GM23248 (cell line): ENCODE measurements at places on chromosomes 7 and 10. TPM values are rescaled to one million over a fixed set of nuclear protein-coding genes. Genes with fewer than 3 reads are reported as not detected.
A peak's percentile ranks its signal among the peaks of the same experiment; 100 is the strongest.

DNA sequence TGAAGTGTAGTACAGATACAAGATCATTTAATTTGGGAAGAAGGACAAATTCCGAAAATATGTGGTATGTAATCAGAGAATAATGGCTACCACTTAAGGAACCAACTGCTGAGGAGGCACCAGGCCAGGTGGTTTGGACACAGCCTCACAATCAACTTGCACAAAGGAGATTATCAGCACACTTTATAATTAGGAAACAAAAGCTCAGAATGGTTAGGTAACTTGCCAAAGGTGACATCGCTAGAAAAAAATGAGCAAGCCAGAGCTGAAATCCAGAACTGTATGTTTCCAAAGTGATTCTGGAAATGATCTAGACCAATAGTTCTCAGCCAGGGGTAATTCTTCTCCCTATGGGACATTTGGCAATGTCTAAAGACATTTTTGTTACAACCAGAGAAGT lies 36.6 kb downstream of the ERCC6 start:
- peak; percentile 39 for DNase-seq

GRCh38 chr7:73451780-73452398 lies 18.3 kb downstream of the FZD9 start:
- peak; percentile 73 for DNase-seq

DNA sequence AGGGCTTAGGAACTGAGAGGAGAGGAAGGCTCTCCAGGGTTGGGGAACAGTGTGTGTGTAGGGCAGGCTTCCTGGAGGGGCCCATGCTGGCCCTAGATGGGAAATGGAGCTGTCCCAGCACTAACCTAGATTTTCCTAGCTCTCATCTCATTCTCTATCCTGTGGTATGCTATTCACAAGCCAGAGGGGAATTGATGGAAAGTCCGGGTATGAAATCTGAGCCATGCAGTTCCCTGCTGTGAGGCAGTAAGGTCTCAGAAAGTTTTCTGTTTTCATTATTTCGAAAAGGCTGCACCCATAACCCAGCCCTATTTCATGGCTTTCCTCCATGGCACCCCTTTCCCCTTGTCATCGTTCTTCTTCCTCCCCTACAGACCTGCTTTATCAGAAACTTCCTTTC lies 220.3 kb downstream of the RPS24 start:
- DNase-seq: no peak

DNA sequence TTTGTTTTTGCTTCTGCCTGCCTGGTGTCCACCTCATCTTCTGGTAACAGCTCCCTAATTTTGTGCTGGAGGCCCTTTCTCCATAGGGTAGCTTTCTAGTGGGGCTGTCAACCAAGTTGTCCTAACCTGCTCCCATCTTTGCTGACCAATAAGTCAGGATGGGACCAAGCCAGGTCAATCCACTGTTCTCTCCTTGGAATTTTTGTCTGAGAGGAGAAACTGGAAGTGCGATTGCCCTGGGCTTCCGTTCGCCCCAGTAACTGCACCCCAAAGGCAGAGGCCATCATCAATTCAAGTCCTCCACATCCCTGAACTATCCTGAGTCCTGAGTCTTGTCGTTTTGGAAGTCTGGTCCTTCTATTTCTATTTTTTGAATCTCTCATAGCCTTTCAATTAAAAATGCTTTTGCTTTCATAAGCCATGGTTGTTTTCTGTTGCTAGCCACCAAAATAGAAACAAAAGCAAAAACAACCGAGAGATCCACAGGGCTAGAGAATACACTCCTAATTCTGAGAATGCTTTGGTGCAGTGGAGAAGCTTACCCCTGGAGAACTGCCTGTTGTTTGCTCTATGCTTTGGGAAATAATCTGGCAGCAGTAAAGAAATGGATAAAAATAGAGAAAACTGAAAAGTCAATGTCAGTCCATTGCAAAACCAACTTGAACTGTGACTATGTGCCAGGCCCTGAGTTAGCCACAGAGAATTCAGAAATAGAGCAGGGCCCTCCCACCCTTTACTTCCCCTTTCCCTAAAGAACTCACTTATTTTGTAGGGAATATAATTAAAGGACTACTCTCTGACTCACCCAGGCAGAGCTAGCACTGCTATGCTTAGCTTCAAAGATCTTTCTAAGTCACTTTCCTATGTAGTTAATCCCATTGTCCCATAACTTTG lies 368.1 kb downstream of the CXCL12 start:
- peak; percentile 57 for DNase-seq

The WDR37 gene
- 12.8 and 16.5 TPM in 2 replicates for total RNA-seq

GRCh38 chr10:13298748-13299436 lies 972 bp downstream of the PHYH start:
- no peak for DNase-seq

GRCh38 chr10:25226775-25227682 lies 52.2 kb downstream of the GPR158 start:
- DNase-seq: peak; percentile 79

The PCBD1 gene
- 26.2 and 28.5 TPM in 2 replicates for total RNA-seq

DNA sequence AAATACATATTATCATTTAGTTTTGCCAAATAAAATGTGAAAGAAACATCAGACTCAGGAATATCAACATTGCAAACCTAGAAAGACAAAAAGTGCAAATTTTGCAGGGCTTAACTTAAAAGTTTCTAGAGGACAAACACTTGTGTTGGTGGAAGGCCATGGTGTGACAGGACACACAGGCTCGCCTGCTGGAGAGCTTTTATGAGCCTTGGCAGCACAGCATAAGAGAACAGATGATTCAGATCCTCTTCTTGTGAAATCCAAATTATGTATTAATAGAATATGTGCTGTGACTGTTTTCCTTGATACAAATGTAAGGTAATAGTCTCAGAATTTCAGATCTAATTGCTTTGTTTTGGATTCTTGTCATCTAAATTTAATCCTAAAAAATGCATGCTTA lies 72.9 kb upstream of the ABCB5 start:
- DNase-seq: peak; percentile 83

DNA sequence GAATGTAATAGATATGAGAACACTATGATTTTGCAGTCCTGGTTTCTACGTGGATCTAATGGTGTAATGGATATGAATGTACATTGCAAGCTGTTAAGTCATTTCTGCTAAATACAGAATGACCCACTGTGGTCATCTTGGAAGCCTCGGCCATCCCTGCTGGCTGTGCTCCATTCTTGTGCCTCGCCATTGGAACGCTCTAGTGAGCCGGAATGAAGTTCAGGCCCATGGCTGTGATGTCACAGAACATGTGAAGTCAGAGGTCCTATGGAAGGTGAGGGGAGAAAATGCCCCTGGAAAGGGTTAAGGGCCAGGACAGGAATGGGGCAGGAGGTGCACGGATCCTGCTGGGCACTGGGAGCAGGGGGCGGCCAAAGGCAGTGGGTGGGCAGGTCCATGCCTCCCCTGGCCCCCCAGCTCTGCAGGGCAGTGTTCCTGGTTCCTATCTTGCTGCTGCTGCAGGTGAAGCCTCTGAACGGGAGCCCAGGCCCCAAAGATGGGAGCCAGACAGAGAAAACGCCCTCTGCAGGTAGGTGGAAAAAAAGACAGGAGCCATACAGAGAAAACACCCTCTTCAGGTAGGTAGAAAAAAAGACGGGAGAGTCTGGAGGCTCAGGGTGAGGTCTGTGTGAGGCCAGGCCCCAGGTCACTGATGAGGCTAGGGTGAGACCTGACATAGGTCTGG lies at the start of gene LLCFC1:
TSS of gene LLCFC1 (plus strand) at position 259 of the 685 bp plus-strand sequence. CDS start at position 397, 138 bp downstream.
- DNase-seq: no peak
